ENCODE measurements at places on chromosomes 5 and 9.

DNA sequence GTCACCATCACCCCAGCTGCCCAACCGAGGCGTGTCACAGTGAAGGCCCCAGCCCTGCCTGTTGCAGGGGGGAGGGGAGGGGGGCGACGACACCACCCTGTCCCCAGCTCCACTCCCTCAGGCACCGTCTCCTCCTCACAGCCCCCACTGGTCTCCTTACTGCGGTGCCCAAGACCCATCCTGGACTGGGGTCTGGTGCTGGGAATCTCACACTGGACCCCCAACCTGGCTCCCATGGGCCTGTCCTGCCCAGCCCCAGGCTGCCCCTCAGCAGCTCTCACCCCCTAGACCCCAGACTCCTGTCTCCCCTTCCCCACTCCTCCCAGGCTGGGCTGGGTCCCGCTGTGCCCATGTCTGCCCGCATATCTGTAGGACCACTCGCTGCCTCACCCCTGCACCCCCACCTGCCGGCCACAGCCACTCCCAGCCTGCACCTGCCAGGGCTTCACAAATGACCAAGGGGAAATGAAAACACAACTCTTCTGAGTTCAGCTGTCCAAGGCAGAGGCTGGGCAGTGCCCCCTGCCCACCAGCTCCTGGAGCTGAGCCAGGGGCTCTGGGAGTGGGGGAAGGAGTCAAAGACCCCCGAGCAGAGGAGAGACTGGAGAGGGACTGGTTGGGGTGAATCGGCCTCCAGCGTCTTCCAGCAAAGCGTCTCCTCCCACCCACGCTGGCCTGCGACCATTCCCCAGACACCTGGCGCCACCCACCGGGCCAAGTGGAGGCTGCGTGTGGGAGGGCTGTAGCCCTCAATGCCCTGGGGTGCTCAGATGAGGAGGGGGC is 32.6 kb upstream of the EGFL7 start:
- DNase-seq = peak; percentile 54

GRCh38 chr5:110590187-110590586 is 136.3 kb downstream of the TMEM232 start:
- no peak for DNase-seq

DNA sequence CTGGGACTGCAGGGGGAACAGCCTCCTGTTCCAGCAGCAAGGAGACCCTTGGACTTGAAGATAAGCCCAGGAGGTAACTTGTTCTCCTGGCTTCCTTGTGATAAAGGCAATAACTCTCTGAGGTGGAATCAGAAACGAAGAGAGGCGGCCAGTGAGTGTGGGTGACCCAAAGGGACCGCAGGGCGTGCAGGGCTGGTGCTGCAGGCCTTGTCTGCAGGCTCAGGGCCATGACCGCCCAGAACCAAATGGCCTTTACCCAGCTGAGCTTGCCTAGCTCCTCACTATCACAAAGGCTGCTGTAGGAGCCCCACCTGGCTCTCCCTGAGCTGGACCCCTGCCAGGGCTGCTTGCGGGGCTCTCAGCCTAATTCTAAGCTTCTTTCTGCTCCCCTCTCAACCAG is 72.5 kb downstream of the NDFIP1 start:
- DNase-seq = no peak

DNA sequence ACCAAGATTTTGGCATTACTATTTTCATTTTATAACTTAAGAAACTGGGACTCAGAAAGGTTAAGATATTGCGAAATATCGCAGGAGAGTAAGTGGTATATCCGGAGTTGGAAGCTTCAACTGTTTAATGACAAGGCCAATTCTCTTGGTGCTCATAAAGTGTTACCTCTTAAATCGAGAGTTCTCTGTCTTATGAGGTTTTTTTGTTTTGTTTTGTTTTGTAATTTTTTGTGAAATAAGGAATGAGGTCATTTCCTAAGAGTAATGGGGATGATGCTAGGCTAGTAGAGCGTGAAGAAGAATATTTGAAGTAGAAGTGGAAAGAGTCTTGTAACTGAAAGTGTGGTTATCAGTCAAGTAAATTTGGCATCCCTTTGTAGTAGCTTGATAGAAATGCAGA is 183.2 kb upstream of the DAB2 start:
- DNase-seq = no peak

DNA sequence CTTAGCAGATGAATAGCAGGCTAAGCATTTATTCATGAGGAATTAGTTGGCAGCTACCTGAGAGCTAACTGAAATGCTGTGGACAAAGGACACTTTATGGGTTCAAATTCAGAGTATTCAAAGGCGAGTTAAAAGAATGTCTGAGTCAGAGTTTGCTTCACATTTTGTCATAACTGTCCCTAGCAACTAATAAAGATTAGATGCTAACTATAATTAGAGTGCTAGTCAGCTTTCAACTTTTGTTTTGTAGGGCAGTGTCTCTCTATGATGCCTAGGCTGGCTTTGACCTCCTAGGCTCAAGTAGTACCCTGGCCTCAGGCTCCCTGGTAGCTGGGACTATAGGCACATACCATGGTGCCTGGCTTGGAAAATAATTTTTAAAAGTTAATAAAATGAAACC is 4.6 kb downstream of the SMC5 start:
- no peak for DNase-seq

- no peak for DNase-seq
Measured at GRCh38 chr5:78731884-78732283, 83.3 kb upstream of the LHFPL2 start.

GRCh38 chr9:125472926-125473701 is 211.5 kb downstream of the GAPVD1 start:
- no peak for DNase-seq

GRCh38 chr5:65061250-65061973 is 292.7 kb downstream of the CWC27 start:
- no peak for DNase-seq
